Melanocyte of skin (primary cell): ENCODE measurements at places on chromosomes 1 and 21. TPM values are rescaled to one million over a fixed set of nuclear protein-coding genes. Genes with fewer than 3 reads are reported as not detected.

Gene LYST
- total RNA-seq, result 366 and 379 TPM in 2 replicates

Gene CLEC20A
- total RNA-seq, result not detected in 2 replicates

Gene C4BPB
- not detected in 2 replicates for total RNA-seq

Gene C1QB
- total RNA-seq, result not detected in 2 replicates

Gene CTTNBP2NL
- 11.4 and 14.5 TPM in 2 replicates for total RNA-seq

Gene LRRN2
- not detected in 2 replicates for total RNA-seq

Gene CELA3A
- total RNA-seq, result not detected in 2 replicates

Gene UBASH3A
- total RNA-seq, result not detected in 2 replicates

Gene HSD17B7
- total RNA-seq, result 38.5 and 44.3 TPM in 2 replicates

Gene BEND5
- 0.73 and 1.0 TPM in 2 replicates for total RNA-seq

Gene NBPF4
- 0.15 TPM in 1 of 2 replicates, not detected in the other for total RNA-seq

Gene DRAM2
- total RNA-seq, result 35.4 and 86.1 TPM in 2 replicates
